Fibroblast of mammary gland (primary cell): ENCODE measurements at places on chromosomes 12 and 14.

GRCh38 chr12:46370792-46371717 lies 1.5 kb downstream of the SLC38A2 start:
- peak; percentile 77 for DNase-seq

DNA sequence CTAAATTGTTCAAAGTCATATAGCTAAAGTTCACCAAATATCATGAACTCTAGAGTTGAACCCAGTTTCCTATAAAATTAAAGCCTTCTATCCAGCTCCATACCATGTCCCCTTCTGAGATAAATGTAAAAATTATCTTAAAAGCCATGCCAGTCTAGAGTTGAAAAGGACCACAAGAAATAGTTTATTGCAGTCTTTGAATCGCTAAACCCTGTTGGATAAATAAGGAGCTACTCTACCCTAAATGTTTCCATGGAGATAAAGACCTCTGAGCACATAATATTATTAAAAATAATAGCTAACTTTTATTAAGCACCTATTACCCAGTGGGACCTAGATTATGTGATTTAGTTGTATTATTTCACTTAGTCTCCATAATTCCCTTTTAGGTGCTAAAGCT lies 227.6 kb upstream of the NOS1 start:
- no peak for DNase-seq

DNA sequence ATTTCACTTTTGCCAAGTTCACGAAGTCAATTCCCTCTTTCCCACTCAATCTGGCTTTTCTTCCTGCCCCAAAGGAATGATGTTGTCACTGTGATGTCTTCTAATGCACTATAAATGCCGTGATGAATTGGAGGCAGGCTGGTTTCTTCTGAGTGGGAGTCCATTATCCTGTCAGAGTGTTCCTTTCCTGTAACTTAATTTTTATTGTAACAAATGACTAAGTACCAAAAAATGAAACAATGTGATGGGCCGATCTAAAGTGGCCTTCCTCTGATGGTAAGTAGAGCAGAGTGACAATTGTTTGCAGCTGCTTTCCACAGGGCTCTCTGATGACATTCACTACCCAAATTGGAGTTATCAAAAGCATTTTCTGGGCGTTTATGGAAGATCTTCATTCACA lies 22.2 kb downstream of the TMEM30B start:
- DNase-seq: peak; percentile 51

DNA sequence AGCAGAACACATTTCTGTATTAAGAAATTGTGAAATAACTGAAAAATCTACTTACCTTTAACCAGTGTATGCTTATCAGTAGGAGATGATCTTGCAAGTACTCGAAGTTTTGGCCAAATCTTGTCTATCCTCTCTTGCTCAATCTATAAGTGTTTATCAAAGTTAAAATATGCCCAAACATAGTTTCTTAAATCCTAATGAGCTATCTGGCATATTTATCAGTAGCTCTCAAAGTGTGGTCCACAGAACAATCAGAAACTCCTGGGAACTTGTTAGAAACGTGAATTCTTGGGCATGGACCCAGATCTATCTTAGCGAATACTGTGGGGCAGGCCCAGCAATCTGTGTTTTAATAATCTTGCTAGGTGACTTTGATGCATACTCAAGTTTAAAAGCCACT lies 84.5 kb upstream of the POC1B start:
- no peak for DNase-seq

GRCh38 chr12:64311877-64312276 lies 78.7 kb downstream of the C12orf56 start:
- DNase-seq: no peak

DNA sequence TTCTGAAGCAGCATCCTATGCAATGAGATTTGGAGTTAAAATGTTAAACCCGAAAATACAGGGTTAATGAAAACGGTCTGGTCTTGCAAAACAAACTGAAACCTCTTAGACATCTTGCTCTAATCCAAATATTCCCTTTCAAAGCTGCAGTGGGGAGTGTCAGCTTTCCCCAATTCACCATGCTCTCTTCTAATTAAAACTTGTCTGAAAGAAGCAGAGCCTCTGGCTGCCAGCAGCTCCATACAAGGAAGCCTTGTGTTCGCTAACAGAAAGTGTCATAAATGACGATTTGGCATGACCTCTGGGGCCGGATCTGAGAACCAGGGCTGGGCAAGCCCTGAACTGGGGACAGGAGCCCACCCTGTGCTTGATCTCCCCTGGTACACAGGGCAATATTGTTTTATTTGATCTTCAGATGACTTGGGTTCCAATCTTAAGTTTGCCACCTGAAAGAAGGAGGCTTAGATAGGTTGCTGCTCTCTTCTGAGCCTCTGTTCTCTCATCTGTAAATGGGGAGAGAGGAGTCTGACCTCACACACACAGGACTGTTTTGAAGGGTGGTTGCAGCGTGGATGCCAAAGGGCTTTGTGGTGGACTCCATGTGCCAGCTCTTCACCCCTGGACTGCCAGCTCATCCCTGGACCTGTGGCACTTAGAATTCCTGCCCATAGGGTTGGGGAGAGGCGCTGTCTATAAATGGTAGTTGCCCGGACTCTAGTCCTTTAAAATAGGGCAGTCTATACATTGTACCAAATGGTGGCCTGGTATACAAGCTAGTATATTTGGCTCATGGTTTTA lies 7.8 kb downstream of the KMT5A start:
- DNase-seq: no peak

DNA sequence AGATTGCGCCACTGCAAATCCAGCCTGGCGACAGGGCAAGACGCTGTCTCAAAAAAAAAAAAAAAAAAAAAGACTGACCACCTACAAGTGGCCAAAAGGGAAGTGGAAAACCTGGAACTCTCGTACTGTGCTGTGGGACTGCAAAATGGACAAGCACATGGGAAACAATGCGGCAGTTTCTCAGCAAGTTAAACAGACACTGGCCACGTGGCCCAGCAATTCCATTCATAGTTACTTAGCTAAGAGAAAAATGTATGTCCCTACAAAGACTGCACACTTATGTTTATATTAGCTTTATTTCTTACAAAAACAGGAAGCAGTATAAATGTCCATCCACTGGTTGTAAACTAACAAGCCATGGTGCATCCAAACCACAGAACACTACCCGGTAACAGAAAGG lies 5.6 kb downstream of the CHFR start:
- DNase-seq: no peak

DNA sequence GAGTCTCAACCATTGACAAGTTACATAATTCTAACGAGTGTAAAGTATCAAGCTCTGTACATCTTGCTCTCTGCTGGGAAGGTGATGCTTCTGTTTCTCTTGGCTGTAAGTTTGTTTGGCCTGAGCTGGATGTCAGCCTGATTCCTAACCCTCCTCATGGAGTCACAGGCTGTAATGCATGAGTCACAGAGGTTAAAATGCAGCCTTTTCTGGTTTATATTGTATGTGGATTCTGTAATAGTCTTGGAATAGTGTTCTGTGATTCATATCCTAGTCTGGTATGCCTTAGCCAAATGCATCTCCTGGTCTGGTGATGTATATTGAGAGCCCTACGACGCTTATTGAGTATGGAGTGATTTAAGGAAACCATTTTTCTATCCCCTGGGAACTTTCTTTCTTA lies 104.5 kb upstream of the FRMD6 start:
- DNase-seq: peak; percentile 100

DNA sequence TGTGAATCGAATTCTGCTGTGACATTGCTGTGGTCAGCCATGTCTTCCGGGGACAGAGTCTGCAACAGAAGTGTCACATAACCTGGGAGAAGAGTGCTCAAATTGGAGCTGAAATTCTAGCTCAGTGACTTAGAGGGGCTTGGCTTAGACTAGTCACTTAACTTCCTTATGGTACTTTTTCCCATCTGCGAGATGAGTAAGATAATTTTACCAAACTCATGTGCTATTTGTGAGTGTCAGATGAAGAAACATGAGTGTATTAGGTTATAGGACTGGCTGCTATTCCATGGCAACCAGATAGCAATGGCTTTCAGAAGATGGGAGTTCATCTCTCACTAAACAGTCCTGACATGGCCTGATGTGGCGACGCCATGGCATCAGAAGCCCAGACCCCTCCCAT lies 104.1 kb downstream of the CHST11 start:
- no peak for DNase-seq

DNA sequence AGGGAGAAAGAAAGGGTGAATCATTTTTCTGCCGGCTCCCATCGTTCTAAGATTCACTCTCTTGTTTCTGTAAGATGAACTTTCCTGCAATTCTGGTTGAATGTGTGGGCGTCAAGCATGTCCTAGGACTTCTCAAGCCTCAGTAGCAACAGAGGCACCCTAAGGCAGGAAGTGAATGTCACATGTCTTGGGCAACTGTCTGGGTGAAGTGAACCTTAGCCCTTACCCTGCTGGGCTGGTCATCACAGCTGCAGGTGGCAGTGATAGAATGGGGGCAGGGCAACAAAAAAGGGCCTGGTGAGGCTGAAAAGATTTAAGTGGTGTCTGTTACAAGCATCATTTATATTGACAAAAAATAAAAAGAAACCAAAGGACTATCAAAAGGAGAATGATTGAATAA lies 45.9 kb upstream of the CAND1 start:
- DNase-seq: no peak

GRCh38 chr12:62599854-62600437 lies 133.3 kb downstream of the MON2 start:
- no peak for DNase-seq

DNA sequence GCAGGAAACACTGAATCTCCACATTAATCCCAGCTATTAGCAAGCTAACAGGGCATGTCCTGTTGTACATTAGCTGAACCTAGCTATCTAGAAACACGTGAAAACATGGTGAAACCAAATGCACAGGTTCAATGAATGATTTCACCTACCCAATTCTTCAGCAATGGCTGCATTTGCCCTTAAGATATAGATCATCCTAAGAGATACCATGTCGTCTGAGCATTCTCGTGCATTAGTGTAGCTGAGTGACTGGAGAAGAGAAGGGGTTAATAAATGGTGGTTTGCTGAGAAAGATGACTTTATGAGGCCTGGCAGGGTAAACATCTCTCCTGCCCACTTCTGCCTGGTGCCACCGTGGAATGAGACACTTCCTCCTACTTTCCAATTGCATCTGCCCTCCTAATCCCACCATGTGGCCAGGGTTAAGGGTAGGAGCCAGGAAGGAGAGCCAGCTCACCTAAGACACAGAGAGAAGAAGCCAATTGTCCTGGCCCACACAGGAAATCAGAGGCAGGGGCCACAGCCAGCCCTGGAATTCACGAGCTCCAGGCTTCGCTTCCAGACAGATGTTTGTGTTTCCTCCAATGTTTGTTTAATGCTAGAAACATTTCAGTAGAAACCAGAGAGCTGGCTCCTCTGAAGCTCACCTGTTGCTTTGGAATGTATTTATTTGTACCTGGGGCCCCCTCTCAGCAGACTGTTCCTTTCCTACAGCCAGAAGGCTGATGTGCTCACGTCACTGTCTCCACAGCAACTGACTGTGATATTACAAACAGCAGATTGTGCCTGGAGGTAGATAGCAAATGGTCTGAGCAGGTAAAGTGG lies 126.0 kb upstream of the PARP11 start:
- no peak for DNase-seq

DNA sequence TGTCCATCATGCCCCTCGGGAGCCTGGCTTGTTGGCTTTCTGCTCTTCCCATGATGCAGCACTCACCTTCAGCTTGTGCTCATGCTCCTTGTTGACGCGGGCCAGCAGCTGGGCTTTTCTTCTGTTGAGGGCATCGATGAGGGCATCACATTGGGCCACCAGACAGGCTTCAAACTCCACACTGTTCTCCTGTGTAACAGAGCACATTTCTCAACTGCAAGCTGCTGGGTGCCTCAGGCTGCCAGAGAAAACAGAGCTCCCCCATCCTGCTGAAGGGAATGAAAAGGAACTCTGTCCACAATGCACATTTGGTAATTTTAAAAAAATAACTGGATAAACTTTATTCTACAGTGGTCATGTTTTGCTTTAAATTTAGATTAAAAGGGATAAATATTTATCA lies 72.1 kb downstream of the TRIM9 start:
- no peak for DNase-seq

GRCh38 chr14:101623685-101624444 lies 62.6 kb downstream of the DIO3 start:
- DNase-seq: no peak

- DNase-seq: no peak
Observed at GRCh38 chr14:76012354-76012753, 26.8 kb downstream of the IFT43 start.

- DNase-seq: peak; percentile 49
Observed at GRCh38 chr12:13252024-13252423, 55.5 kb downstream of the EMP1 start.

DNA sequence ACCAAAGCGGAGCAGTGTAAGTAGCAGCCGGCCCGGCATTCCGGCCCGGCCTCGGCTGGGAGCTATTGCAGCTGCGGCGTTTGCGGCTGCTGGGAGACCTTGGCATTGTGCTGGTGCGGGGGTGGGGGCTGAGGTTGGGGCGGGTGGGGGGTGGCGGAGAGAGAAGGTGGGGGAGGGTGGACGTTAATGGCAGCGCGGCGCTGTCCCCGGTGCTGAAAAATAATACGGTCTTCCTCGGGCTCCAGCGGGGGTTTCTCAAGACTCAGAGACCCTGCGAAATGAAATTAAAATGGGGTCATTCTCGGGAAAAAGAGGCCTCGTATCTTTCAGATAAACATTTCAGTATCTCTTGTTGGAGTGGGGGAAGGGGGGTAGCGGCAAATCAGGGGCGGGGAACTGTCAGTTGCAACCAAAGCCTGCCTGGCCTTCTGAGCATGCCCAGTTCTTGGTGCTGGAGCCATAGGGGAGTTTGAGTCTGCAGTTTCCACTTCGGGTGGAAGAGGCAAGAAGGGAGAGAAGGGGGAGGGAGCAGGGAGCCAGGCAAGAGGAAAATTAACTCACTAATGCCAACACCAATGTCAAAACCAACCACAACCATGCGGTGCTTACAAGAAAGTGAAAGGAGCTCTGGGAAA lies 414 bp downstream of the UNC79 start:
- DNase-seq: peak; percentile 5

GRCh38 chr14:71397371-71397770 lies 490.1 kb downstream of the PCNX1 start:
- DNase-seq: no peak

- DNase-seq: no peak
Observed at GRCh38 chr12:6185961-6186827, 14.0 kb upstream of the CD9 start.

GRCh38 chr14:78156196-78156595 lies 14.0 kb upstream of the NRXN3 start:
- DNase-seq: no peak

DNA sequence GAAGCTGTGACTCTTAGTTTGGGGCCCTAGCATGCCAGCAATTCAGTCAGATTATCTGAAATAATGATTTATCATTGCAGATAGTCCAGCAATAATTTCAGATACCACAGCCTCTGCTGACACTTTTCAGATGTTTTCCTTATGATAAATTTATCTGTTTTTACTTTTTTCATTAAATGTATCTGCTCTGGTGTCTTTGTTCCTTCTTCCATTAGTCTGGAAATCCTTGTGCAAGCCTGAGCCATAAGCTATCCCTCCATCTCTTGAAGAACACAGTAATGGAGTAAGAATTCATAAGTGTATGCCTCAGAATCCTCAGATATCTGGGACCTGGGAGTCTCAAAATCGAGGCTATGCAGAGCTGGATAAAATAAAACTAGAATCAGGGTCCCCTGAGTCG lies 146.4 kb upstream of the KRR1 start:
- no peak for DNase-seq
